Gastroesophageal sphincter (tissue), 4 donors: ENCODE measurements at places on chromosomes 2 and 18. TPM values are rescaled to one million over a fixed set of nuclear protein-coding genes. Genes with fewer than 3 reads are reported as not detected.

DNA sequence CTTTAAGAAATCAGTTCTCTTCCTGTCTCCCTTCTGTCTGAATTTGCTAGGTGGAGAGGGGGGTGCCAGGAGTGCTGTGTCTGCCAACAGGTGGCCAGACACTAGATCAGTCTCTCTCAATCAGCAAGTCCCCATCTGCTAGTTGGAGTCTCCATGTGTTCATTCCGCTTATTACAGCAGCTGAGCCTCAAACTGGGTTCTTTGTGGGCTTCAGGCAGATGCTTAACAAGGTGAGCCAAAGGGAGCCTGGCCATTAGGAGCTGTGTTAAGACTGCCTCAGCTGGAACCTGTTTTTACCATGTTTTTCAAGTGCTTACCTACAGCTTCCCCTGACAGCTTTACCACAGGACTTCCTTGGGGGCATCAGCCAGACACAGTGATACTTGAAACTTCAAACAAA is 401.9 kb downstream of the LRP1B start:
- no peak for ATAC-seq

DNA sequence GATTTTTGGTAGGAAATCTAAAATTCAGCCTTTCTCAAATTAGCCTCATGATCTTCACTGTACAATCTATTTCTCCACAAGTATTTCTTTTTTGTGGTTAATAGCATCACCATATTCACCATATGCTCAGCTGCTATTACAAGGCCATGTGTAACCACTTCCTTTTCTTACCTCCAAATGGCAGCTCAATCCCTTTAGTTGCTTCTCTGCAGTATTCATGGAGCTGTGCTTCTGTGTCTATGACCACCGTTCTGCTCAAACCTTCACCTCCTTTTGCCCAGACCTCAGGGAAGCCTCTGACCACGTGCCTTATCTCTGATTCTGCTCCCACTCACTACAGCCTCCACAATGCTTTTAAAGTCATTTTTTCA is 126.7 kb upstream of the TMEM200C start:
- ATAC-seq, result no peak

DNA sequence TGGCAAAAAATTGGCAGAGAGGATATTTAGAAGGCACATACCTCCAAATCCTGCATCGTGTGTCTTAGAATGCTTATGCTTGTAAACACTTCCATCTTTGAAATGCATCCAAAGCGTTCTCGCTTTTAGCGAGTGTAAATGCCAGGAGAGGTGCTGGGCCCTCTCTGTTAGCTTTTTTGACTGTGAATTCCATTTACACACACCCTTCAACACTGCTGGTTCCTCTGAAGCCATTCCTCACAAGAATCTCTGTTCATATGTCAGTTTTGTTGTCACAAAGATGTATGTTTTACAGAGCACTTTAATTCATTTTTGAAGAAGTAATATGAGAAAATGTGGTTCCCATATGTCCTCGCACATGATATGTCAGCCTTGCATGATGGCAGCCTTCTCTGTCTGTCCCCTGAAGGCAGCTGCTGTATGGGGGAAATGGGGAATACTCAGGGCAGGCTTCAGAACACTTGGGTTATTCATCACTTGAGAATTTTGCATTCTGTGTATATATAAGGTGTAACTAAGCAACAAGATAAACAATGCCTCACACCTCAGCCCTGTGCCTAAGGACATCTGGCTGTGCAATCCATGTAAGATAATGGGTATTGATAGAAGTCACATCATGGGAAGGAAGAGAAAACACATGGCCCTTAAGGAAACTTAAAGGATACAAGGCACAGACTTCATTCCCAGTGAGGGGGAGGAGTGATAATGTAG is 52.3 kb downstream of the RAB27B start:
- no peak for ATAC-seq

GRCh38 chr2:1431886-1432400 is 18.7 kb downstream of the TPO start:
- no peak for ATAC-seq

DNA sequence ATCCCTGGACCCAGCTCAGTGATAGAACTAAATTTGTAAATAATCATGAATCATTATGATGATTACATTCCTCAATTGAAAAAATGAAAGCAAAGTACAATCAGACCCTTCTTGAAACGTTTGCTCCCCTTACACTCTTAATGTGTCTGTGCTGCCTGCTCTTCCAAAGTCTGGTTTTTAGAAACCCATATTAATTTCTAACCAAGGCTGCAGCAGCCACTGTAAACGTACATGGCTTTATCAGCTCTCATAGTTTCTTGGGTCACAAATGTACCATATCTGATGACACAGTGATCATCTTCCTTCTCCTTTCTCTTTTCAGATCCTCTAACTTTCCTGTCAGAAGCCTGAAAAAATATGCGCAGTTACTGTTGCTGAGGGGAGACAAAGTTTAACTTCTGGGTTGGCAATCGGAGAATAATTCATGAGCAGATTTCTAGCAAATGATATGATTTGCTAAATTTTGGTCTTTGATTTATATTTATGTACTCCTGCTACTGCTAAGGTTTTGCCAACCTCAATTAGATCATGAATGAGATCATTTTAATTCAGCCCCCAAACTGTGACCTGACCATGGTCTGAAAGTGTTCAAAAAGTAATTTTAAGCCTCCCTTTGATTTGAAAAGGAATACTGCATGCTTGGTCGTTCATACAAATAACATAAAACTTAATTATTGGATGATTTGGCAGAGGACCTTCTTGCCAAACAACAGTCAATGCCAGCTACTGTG is 12.3 kb downstream of the ZEB2 start:
- no peak for ATAC-seq

The TRIM43 gene
- total RNA-seq, result not detected

DNA sequence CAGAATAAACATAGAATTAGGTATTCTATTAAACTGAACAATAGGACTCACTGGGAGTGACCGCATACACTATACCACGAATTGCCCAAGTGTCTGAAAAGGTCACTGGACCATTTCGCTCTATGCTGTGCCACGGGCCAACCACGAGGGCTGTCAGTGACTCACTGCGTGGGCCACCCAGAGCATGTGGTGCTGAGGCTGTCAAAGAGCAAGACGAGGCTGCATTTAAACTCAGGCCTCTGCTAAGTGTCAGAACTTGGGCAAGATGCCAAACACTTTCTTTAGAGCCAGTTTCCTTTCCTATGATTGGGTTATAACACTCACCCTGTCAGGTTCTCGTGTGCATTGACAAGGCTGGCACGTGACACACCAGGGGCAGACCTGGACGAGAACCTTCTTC is 97.5 kb downstream of the SH3YL1 start:
- ATAC-seq, result no peak

The COL3A1 gene
- 389 TPM for total RNA-seq

The GCKR gene
- not detected for total RNA-seq

The ELOA2 gene
- total RNA-seq, result not detected

GRCh38 chr2:70676301-70677035 is 91.5 kb downstream of the ADD2 start:
- ATAC-seq, result no peak

The KLHL14 gene
- 0.27 TPM for total RNA-seq

- ATAC-seq, result no peak
Measured at GRCh38 chr2:22673529-22673928, 711.5 kb upstream of the KLHL29 start.

- ATAC-seq, result no peak
Measured at GRCh38 chr2:150129921-150130575, 357.4 kb downstream of the RND3 start.

DNA sequence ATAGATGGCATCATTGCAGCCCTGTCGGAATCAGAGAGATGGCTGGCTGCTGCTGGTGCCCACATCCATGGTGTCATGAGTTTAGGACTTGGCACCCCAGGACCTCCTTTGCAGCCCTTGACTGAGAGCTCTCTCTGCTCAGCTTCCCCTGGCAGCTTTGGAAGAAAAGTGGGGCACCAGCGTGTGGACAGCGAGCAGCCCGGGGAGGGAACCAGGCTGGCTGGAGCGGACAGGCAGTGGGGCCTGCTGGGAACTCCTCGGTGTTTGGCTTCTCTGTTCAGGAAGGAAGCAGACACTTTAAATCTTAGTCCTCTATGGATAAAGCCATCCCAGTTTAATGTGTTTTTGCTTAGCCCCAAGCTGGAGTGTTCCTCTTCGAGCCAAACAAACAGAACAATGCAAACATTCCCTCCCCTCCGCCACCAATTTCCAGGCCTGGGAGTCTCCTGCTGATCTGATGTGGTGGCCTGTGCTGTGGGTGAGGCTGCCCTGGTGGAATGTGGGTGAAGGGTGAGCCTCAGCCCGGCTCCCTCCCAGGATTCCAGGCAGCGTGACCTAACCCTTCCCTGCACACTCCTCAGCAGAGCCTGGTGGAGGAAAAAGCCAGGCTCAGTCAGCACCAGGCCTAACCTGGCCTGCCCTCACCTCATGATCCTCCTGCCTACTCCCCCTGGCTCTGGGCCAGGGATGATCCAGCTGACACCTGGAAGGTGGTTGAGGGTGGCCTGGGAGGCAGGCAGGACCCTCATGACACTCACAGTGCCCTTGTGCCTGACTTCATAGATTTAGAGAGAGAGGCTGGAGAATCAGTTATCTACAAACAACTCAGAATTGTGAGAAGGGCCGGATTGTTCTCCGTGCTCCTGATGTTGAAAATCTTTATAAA is 21.6 kb upstream of the ITGB6 start:
- ATAC-seq, result peak; percentile 69

The SEMA4C gene
- total RNA-seq, result 64.6 TPM

GRCh38 chr2:70344195-70344594 is 42.3 kb upstream of the FAM136A start:
- no peak for ATAC-seq

- ATAC-seq, result no peak
Measured at GRCh38 chr2:134108113-134108512, 145.8 kb upstream of the MGAT5 start.

The SPTBN1 gene
- total RNA-seq, result 606 TPM

- ATAC-seq, result no peak
Measured at GRCh38 chr18:3889121-3889520, 439.1 kb downstream of the TGIF1 start.

The MPV17 gene
- 93.4 TPM for total RNA-seq

The GLI2 gene
- total RNA-seq, result 6.3 TPM
